ENCODE measurements at places on chromosomes 12 and 14.

DNA sequence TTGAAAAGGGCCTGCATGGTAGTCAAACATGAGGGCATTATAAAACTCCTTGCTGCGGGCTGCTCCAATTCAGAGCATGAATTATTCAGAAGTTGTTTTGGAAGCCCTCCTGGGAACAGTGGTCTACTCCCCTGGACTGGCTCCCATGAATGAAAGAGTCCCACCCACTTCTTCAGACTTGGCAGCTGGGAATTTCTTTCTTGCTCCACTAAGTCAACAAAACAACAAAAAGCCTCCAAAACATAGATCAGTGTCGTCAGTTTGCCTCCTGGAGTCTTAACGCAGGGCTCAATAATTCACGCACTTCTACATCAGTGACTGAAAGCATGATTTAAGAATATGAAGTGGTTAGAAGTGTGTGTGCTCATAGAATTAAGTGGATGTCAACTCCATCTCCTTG, 37.9 kb downstream of the AKAP6 start:
- peak; percentile 30 for DNase-seq

- DNase-seq, result no peak
Observed at GRCh38 chr12:57723630-57723962, 14.9 kb downstream of the AGAP2 start.

DNA sequence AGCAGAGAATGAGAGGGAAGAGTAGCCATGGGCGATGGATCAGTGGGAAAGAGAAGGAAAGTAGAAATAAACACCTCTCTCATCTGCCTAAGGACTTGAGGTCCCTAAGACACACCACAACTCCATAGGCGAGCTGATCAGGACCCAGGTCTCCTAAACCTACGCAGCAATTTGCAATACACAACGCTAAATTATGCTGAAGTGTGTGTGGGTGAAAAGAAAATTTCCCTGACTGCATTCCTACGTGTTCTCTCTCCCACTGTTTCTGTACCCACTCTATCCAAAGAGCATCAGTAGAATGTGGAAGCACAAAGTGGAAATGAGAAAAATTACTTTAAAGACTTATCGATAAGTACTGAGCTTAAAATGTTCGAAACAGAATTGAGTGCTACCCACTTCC, 88.9 kb downstream of the RPS29 start:
- DNase-seq, result no peak

- DNase-seq, result no peak
Observed at GRCh38 chr14:65156568-65157366, 54.5 kb upstream of the MAX start.

DNA sequence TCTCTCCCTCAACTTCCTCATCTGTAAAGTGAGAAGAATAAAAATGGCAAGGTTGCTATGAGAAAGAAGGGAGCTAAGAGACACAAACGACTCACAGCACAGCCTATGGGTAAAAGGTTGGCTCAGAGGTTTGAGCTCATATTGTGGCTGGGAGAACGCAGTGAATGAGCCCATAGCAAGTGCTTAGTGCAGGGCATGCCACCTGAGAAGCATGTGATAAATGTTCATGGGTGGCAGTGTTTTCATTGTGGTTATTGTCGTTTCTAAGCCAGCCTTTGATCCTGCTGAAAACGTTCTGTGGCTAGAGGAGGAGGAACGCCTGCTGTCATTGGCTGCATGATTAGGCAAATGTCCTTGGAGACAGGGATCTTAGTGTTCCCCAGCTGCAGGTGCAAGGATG, 150.4 kb downstream of the KSR2 start:
- DNase-seq, result no peak

DNA sequence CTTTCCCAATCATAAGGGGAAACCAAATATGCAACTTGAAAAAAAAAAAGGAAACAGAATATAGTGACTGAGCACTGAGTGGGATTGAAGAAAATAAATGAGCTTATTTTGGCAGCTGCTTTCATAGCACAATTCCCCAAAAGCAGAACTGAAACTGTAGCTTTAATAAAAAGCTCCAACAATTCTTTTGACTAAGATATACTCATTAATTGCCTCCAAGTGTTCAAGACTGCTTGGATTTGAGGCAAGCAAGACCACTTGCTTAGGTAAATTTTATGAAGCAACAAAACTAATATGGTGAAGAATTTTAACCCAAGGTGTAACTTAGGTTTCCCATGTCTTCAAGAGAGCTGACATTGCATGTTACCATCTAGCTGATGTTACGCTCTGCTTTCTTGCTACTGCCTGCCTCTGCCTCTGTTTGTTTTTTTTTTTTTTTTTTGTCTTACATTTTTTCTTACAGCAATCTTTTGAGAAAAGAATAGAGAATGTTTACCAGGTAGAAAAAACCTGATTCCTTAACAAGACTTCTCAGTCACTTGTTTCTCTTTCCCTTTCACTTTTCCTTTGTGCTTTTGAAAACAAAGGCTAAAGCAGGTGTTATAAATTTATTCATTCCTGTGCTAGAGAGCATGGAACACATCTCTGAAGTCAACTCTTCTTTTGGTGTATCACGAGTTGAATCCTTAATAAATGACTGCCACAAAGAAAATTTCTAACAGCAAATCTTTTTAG, 134.4 kb downstream of the BCAT1 start:
- DNase-seq, result no peak

- DNase-seq, result no peak
Observed at GRCh38 chr12:13371797-13372196, 175.3 kb downstream of the EMP1 start.

DNA sequence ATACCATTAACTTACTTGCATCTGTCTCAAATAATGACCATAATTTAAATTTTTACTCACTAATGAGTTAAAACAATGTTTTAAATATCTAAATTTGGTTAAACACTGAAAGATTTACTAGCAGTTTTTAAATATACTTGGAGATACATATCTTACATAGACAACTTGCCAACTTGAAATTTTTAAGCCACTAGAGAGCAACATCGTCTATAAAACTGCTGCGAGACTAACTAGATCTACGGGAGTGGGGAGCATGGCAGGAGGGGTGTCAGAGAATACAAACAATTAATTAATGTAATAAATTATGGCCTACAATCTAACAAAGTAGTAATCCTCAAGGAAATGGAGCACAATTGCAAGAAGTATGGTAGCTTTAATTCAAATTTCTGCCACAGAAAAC, 120.4 kb downstream of the LRRIQ1 start:
- no peak for DNase-seq

DNA sequence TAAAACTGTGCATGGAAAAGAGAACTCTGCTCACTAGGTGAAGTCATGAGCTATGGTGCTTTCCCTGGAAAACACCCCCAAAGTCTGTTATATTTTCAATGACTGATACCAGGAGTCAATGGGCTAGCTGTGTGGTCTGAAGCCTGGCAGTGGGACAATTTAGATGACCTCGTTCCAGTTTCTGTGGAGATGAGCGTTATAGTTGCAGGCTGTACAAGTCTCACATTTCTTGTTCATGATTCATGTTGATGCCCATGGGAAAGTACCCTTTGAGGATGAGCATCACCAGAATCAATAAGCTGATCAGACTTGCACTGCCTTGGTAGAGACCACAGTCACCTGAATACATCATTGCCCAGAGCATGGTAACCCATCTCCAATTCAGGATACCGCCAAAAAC, 70.7 kb downstream of the NOVA1 start:
- no peak for DNase-seq

- no peak for DNase-seq
Observed at GRCh38 chr14:75109877-75110276, 17.0 kb downstream of the NEK9 start.
